ENCODE measurements at places on chromosomes 4 and X. TPM values are rescaled to one million over a fixed set of nuclear protein-coding genes. Genes with fewer than 3 reads are reported as not detected.

PCDH10 gene
- 0.53 TPM for total RNA-seq

CXCL8 gene
- 1.1 TPM for total RNA-seq

DNA sequence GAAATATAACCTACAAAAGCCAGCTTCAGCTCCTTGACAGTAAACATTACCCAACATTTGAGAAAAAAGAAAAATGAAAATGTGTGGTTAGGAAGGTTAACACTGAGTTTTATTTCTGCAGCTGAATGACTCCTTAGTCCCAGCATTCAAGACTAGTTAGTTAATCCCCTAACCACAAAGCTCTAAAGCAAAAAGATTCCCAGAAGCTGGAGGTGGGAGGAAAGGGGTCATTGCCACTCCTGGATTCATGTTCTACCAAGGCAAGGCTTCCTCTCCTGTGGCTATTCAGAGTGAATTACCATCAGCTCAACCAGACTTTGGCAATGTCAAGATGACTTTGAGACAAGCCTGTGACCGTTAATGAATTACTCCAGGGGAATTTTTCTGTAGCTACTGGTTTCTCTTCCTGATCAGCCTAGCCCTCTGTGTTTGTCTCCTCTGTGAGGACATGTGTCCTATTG, 63.6 kb downstream of the HADH start:
- no peaks in the 10 kb centered on the region for H3K4me1 ChIP-seq
- DNase-seq, result no peak
- no peak overlapping the region for H3K4me3 ChIP-seq
- H3K27me3 ChIP-seq, result peaks cover 5% of the 10 kb centered on the region

DNA sequence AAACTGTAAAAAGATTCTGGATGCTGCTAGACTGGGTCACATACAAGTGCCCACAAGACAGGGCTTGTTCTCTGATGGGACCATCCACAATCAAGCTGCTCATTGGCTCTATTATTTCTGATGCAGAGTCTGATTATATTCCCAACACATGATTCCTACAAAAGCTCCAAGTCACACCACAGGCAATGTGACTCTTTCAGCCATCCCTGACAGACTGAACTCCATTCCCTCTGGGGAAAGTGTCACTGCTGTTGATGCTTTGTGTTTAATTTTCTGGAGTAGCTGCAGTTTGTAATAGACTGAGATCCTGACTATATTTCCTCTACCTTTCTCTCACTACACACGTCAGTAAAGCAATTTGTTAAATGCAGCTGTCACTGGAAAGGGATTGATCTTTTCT, 55.4 kb upstream of the BCLAF3 start:
- DNase-seq, result no peak
- H3K27ac ChIP-seq, result no peak overlapping the region
- H3K4me3 ChIP-seq, result no peak overlapping the region
- H3K36me3 ChIP-seq, result no peaks in the 10 kb centered on the region

GRCh38 chr4:64975177-64975576, 565.9 kb upstream of the TECRL start:
- H3K36me3 ChIP-seq, result no peaks in the 10 kb centered on the region
- no peaks in the 10 kb centered on the region for H3K27me3 ChIP-seq
- no peak overlapping the region for H3K27ac ChIP-seq
- no peak for DNase-seq
- no peaks in the 10 kb centered on the region for H3K4me1 ChIP-seq

DNA sequence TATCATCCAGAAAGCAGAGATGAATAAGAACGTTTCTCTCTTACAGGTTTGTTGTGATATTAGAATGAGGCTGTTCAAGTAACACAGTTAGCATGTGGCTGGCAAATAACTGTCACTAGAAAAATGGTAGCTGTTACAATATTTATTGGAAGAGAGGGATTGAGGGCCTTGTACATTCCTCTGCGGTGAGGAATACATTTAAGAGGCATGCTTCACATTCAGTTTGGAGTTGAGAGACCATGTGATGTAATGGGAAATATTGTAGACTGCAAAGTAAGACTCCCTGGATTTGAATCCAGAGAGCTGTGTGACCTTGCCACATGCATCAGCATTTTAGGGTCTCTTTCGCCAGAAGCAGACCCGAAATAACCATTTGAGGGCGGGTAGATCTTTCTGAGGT, 104.8 kb upstream of the KIT start:
- H3K4me3 ChIP-seq, result no peak overlapping the region
- H3K27ac ChIP-seq, result no peak overlapping the region
- H3K36me3 ChIP-seq, result no peaks in the 10 kb centered on the region
- no peak for DNase-seq
- H3K4me1 ChIP-seq, result peaks cover 2% of the 10 kb centered on the region

Data from progenitor cell of endocrine pancreas (in vitro differentiated cells).